ENCODE measurements at places on chromosomes 2 and 18. TPM values are rescaled to one million over a fixed set of nuclear protein-coding genes. Genes with fewer than 3 reads are reported as not detected.

DNA sequence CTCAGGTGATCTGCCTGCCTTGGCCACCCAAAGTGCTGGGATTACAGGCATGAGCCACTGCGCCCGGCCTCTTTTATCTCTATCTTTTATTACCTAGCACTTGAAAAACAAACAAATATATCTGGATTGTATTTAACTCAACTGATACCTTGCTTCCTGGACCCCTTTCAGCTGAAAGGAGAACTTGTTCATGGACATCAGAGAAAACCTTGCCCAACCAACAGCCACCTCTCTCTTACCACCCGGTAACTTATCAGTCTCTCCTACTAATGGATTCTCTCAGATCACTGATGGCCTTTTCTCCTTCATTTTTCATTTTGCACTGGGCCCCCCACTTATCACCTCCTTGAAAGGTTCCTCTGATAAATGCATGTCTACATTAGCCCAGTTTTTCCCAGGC lies 6.7 kb downstream of the RETSAT start:
- no peak for DNase-seq

The DIPK1C gene
- 1.6 TPM for total RNA-seq

The SERPINB11 gene
- not detected for total RNA-seq

DNA sequence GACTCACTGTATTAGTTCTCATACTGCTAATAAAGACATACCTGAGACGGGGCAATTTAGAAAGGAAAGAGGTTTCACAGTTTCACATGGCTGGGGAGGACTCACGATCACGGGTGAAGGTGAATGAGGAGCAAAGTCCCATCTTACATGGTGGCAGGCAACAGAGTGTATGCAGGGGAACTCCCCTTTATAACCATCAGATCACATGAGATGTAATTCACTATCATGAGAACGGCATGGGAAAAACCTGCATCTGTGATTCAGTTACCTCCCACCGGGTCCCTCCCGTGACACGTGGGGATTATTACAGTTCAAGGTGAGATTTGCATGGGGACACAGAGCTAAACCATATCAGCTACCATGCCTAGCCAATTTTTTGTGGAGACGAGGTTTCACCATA lies 168.2 kb downstream of the NEDD4L start:
- no peak for DNase-seq

- no peak for DNase-seq
Observed at GRCh38 chr2:120936476-120937334, 201.0 kb downstream of the GLI2 start.

- DNase-seq, result no peak
Observed at GRCh38 chr2:217839073-217839749, 163.6 kb downstream of the TNS1 start.

- no peak for DNase-seq
Observed at GRCh38 chr18:50548160-50548559, 11.7 kb upstream of the MAPK4 start.

GRCh38 chr2:241410739-241411176 lies 54.7 kb downstream of the FARP2 start:
- no peak for DNase-seq

- DNase-seq, result no peak
Observed at GRCh38 chr18:1026930-1027329, 122.3 kb downstream of the ADCYAP1 start.

The HPCAL1 gene
- 50.8 TPM for total RNA-seq

DNA sequence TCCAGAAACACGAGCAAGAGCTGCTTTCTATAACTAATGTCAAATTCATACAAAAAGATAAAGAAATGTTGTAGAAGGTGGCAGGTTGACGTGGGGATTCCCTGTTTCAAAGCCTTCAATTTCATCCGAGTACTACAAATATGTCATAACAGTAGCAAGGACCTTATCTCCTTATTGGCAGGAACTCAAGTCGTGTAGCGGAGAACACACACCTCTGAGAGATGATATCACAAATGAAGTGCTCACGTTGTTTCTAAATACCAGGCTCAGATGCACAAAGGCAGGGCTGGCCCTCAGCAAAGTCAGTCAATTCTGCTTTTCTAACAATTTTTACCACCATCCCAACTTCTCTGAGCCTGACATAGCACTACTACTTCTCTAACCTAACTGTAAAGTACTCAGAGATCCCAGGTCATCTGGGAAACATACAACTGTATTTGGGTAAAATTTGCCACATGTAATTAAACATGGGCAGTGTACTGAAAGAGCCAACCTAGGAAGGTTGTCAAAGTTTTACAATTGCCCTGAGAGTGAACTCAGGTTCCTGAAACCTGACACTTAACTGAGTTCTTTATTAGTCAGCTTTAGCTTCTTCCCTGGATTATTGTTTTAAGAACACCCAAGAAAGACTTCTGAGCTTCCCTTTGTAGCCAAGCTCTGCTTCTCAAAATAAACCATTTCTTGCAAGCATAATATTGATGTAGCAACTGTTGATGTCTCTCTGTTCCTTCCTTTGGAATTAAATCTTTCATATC lies 813.7 kb upstream of the ACVR2A start:
- peak; percentile 50 for DNase-seq

- DNase-seq, result no peak
Observed at GRCh38 chr2:98654699-98655495, 46.5 kb downstream of the UNC50 start.

DNA sequence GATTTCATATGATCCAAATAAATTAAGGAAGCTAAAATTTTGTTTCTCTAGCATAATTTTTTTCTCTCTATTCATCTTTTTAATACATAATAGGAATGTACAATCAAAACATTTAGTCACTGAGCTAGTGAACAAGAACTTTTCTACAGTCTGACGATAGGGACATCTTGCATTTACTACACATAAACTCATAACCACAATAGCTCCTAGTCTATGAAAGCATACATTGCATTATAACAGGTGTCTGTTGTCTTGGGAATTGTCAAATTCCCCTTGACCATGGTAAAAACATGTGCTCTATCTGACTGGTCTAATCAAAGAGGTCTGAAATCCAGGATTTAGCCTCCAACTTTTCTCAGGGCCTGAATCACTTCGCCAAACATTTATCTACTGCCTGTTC lies 144.8 kb downstream of the FAM124B start:
- DNase-seq, result no peak

DNA sequence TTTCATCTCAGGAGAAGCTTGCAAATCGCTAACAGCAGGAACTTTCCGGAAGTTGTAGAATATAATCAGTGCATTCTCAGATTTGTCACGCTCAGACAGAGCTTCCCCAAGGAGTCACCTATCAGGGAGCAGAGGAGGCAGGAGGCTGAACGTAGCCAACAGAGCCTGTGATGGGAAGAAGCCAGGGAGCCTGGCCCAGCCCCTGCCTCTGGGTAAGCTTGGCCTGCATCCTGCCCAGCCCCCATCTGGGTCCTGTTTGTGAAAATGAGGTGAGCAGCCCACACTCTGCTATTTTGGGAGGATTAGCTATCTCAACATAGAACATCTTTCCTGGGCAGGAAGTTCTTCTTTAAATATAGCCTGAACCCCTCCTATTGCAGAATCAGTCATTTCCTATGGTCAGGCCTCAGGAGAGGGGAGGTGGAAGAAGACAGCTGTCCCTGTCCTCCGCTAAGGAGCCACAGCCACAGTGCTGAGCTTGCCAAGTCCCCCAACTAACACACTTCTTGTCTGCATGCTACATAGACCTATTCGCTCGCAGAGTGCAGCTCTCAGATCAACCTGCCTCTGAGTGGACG lies 19.2 kb upstream of the PKDCC start:
- no peak for DNase-seq

GRCh38 chr2:30252723-30253701 lies 21.7 kb downstream of the LBH start:
- peak; percentile 74 for DNase-seq

DNA sequence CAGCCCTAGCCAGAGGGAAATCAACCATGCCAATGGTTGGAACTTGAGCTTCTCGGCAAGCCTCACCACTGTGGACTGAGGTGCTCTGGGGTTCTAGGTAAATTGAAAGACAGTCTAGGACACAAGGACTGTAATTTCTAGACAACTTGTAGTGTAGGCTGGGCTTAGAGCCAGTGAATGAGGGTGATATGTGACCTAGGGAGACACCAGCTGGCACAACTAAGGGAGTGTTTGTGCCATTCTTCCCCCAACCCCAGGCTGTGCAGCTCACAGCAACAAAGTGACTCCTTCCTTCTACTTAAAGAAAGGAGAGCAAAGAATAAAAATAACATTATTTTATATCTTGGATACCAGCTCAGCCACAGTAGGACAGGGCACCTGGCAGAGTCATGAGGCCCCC lies 1690.7 kb upstream of the TMEFF2 start:
- no peak for DNase-seq

DNA sequence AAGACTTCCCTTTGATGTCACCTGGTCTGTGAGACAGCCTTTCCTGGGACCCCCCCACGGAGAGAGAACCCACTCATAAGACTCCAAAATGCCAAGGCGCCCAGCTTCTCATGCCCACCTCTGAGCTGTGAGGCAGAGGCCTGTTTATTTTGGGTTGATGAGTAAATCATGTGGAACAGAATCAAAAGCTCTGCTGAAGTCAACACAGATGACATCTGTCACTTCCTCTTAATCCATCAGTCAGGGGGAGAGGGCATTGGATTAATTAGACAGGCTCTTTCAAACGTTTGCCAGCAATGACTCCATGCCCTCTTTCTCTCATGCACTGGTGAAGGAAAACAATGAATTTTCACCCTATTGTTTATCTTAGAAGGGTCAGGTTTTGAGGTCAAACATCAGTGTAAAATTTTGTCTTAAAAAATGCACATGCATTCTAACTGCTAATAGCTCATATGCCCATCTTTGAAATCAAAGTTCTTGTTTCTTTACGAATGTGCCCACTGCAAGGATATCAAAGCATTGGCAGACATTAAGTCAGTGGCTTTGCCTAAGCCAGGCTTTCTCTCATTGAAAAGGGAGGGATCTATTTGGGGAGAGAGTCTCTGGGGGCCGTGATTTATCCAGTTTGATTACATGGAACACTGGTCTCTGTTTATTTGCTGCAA lies 184.1 kb downstream of the ACKR3 start:
- DNase-seq, result no peak

- no peak for DNase-seq
Observed at GRCh38 chr2:235979753-235980435, 188.3 kb downstream of the GBX2 start.

DNA sequence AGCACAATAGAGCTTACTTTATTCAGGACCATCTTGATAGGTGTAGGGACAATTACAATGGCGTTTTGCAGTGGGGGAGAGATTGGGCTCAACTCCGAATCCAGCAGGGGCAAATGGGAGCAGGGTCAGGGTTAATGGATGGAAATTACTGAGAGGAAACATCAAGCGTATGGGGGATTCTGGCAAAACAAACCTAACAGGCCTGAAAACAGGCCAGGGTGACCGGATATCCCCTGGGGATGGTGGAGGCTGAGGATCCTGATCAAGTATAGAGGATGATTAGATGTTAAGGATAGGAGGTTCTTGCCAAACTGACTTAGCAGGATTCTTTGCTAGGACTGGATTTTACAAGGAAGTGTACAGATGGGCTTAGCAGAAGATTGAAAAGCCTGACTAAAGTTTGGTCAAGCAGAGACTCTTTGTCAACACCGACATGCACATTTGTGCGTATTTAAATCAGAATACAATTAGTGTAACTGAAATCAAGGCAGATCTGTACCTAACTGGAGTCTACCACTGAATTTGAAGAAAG lies 54.5 kb upstream of the GPR45 start:
- no peak for DNase-seq

DNA sequence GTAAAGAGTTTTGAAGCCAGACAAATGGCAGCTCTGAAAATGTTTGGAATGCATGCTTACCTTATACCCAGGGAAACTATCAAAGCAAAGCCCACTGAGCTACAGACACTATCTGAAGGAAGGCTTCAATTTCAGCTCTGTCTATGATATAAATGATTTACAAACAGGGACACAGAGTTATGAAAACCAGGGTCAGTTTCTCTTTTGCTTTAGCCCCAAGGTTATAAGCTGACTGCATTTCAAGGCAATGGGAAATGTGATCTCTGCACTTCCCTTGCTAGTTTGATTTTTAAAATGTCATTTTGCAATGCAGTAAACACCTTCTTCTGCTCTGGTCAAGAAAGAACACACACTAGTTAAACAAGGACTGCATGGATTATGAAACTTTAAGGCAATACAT lies 65.2 kb upstream of the CCDC195 start:
- DNase-seq, result no peak

DNA sequence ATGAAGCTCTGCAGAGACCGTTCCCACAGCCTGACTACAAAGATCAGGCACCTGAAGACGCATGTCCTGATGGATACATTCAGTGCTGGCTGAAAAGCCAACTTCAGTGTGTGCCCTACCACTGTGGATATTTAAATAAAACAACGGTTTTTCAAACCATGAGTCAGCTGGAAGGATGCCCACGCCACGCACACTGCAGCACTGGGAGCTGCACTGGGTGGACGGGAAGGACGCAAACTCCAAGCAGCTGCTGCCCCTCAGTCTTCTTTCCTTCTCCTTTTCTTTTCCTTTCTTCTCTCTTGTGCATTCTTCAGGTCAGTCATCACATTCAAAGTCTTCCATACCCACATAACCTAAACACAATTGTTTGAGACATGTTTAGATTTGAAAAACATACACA lies 7.9 kb downstream of the TMEM18 start:
- DNase-seq, result no peak

The RIT2 gene
- total RNA-seq, result 5.1 TPM

DNA sequence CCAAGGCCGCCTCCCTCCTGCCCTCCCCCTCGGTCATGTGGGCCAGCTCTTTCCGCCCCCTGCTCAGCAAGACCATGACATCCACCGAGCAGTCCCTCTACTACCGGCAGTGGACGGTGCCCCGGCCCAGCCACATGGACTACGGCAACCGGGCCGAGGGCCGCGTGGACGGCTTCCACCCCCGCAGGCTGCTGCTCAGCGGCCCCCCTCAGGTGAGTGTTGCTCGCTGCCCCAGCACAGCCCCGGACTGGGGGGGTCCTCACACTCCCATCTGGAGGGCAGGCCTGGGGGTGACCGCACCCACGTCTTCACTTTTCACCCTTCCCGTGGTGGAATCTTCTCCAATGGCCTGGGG lies 51.3 kb downstream of the NTSR2 start:
- DNase-seq, result no peak

The TEX44 gene
- not detected for total RNA-seq

DNA sequence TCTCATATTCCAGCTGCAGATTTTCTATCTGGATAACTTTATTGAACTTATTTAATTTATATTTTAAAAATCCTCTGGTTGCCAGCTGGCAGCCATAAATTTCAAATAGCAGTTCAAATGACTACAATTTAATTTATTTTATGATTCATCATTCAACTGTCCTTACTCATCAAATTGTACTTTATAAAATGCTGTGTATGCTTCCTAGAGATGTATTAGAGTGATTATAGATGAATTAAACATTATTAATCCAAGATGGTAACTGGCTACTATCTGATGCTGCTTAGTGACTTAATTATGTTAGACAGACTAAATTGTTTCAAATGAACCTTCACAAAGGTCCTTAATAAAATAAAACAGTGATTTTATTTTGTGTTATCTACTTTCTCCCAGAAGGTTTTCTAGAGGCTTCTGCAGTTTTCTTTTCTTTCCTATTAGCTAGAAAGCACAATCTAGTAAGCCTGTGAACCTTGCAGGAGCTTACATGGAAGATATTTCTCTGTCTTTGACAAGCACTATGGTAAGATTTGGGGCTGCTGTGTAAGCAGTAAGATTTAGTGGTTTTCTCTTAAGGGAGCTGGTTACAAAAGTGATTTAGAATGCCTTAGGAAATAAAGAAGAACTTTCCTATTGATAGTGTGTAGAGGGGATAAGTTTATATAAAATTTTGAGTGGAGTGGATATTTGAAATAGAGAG lies 322.3 kb downstream of the FSIP2 start:
- no peak for DNase-seq
